Omental fat pad (tissue), 4 donors: ENCODE measurements at places on chromosomes 1 and 21.

GRCh38 chr1:59151860-59152259, 145.0 kb upstream of the FGGY start:
- no peak for DNase-seq

- no peak for DNase-seq
These were observed 14.9 kb downstream of the TRMT13 start for GRCh38 chr1:100147875-100148274.

DNA sequence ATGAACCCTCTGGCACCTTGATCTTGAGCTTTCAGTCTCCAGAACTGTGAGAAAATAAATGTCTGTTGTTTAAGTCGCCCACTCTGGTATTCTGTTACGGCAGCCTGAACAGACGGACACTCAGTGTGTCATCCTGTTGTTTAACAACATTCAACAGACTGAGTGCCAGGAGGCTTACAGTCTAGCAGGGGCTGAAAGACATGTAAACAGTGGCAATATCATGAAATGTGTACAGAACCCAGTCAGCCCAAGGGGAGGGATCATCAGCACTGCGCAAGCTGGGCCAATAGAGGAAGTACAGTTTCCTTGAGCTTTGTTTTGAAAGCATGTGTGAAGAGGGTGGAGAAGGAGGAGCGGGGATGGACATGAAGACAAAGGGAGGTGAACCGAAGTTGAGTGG, 13.6 kb downstream of the DIP2A start:
- DNase-seq = no peak

DNA sequence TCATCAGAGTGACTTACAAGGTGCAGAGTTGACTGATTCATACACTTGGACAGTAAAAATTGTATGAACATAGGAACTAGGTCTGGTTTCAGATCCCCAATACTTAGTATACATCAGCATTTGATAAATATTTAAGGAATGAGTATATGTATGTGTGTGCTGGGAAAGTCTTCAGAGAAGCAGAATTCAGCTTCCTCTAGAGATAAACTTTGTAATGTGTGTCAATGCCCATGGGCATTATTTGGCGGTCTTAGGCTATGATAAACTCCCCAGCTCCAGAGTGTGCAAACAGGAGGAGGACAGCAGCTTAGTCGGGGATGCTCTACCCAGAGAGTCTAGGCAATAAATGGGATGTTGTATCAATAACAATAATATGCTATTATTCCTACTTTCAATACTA, 2.9 kb upstream of the CAMK1G start:
- no peak for DNase-seq

- DNase-seq = no peak
These were observed 531.2 kb downstream of the KIF26B start for GRCh38 chr1:245686006-245686405.

GRCh38 chr1:154944401-154945159, 8.1 kb upstream of the PMVK start:
- DNase-seq = no peak

- DNase-seq = no peak
These were observed 130.9 kb upstream of the LYPLAL1 start for GRCh38 chr1:219042769-219043168.

- no peak for DNase-seq
These were observed 298.6 kb upstream of the ST6GALNAC5 start for GRCh38 chr1:76568573-76569238.

DNA sequence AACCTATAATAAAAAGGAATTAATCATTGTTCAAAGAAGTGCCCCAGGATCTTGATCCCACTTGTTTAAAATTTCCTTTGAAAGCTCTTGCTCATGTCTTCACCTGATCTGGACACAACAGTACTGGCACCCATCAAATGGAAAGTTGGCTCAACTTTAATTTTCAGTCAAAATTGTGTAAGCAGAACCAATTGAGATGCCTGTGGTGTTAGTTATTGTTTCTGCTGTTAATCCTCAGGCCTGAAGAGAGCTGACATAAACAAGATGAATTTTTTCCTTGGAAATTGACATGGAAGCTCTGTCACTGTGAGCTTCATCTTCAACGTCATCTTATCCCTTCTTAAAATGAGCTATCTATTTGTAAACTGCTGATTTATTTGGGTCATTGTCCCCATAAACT, 88.3 kb upstream of the TNFSF4 start:
- DNase-seq = no peak

DNA sequence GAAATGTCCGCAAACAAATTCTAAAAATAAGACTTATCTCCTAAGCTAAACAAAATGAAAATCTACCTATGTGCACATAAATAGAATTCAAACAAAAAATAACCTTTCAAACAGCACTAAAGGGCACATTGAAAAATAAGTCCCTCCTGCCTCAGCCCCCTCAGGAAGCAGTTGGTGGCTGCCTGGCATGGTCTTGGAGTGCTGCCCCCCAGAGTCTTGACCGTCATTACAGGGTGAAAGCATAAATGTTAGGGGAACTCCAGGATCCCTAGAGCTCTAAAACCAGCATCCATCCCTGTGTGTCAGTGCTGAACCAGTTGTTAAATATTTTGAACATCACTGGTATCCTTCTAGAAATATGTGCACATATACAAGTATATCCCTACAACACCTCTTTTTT, 6.5 kb upstream of the NPL start:
- DNase-seq = no peak

- no peak for DNase-seq
These were observed 56.9 kb downstream of the CLSTN1 start for GRCh38 chr1:9766759-9767442.

- DNase-seq = no peak
These were observed 34.2 kb upstream of the GNPAT start for GRCh38 chr1:231206856-231207255.

DNA sequence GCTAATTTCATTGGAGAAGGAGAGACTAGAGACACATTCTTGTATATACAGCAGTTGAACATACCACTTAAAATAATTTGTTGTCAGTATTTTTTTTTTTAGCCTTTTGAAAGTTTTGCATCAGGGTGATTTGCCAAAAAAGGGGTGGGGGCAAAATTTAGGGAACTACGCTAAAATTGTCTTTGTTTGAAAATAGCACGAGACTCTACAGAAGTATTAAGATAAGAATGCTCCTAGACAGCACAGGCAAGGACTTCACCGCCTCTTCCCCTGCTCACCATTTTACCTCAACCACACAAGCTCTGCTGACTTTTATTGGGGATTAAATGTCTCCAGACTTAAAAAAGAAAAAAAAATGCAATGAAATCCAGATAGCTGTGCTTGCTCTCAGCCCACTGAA, 236.1 kb upstream of the USP25 start:
- no peak for DNase-seq

- no peak for DNase-seq
These were observed 12.3 kb downstream of the PSMB2 start for GRCh38 chr1:35629051-35629450.
